Activated CD4-positive, alpha-beta T cell treated with anti-CD3 and anti-CD28 coated beads, Interleukin-2, amount 50 U/mL, for 4 hours (primary cell): ENCODE measurements at places on chromosomes 1 and 21.

GRCh38 chr1:203722909-203723308 is 42.1 kb upstream of the LAX1 start:
- no peak for DNase-seq

DNA sequence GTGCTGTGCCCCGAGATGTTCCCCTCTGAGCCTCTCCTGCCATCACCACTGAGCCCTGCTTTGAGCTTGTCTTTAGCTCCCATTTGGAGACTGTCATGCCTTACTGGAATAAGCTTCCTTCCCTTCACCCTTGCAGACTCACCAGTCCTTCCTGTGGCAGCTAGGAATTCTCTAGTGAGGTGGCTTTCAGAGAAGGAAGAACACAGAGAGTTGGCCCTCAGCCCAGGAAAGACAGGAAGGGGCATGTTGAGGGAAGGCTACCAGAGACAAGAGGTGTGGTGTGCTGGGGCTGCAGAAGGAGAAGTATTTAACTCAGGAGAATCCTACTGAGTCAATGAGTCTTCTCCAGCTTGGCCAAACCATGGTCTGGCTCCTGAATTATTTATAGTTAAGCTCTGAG is 76.3 kb downstream of the UCK2 start:
- DNase-seq, result no peak

DNA sequence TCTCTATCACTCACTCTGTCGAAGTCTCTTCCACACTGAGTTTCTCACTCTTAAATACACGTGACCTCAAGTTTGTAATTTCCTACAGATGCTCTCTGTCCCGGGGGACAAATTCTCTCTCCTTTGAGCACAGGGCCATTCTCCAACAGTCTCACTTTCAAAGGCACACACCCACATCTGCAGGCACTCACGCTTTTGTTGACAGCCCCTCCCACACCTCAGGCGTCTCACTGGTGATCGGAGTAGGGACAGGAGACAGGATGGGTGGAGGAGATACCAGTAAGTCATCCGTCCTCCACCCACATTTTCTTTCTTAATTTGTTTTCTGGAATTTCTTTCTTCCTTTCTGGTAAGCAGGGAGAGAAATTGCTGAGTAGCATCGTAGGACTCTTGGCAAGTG is 40.6 kb upstream of the GREM2 start:
- no peak for DNase-seq

GRCh38 chr1:15504436-15504835 is 19.6 kb downstream of the CASP9 start:
- no peak for DNase-seq

DNA sequence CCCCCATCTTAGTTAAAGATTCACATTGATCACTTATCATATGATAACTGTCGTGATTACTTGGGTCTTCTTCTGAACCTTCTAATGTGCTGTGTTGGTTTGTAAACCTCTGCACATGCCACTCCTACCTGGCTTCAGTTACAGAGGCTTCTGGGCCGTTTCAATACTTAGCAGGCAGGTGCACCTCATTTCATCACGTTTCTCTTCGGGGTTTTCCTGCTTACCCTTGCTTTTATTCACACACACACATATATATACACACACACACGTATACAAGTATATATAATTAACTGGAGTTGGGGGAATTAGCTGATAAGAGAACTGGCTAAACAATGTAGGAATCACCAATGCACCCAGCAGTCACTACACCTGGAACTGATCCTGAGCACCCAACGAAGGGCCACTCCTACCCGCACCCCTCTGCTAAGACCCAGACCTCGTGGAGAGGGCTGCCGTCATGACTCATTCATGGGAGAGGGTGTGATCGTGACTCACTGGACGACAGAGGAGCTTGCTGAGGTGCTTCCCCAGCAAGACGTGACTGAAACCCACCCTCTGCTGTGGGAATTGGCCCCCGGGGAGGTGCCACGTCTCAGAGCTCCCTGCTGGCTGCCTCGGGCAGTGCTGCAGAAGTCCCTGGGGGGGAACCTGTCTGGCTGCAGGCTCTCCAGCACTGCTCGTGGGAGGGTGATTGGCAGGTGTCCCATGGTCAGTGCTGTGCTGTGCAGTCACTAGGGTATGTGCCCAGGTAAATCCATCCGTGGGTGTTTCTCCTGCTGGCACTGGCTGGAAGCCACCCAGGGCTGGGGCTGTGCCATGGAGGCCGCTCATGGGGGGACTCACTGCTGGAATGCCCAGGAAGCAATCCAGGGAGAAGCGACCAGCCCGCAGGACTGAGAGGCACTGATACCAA is 166.6 kb downstream of the DYRK1A start:
- DNase-seq, result no peak

- DNase-seq, result no peak
Measured at GRCh38 chr1:44608141-44608540, 66.1 kb downstream of the TMEM53 start.

DNA sequence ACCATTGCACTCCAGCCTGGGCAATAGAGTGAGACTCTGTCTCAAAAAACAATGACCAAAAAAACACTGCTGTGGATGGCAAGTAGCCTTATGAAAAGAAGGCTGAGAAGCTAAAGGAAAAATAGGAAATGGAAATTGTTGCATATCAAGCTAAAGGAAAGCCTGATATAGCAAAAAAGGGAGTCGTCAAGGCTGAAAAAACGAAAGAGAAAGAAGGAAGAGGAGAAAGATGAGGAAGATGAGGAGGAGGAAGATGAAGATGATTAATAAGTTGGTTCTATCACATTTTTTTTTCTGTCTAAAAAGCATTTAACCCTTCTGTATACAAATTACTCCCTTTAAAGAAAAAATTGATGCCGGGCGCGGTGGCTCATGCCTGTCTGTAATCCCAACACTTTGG is 10.2 kb upstream of the PRDX1 start:
- no peak for DNase-seq

DNA sequence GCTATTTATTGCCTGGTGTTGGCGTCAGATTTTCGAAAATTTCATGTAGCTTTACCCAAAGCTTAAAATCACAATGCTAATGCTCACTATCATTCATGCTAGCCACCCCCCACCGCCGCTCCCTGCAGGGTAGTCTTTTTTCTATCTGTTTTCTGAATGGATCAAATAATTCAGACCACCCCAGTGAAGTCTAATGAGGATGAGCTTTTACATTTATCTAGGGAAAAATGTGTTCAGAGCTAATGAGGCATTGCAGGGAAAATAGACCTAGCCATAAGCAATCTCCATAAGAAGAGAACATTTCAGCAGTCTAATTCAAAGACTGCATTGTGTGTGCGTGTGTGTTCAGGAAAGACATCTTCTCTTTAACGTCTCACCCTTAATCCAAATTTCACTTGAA is 533.0 kb upstream of the PRMT6 start:
- no peak for DNase-seq

GRCh38 chr1:76065270-76065669 is 9.3 kb upstream of the ST6GALNAC3 start:
- no peak for DNase-seq
